ENCODE measurements at places on chromosomes 3 and 15. TPM values are rescaled to one million over a fixed set of nuclear protein-coding genes. Genes with fewer than 3 reads are reported as not detected.

DNA sequence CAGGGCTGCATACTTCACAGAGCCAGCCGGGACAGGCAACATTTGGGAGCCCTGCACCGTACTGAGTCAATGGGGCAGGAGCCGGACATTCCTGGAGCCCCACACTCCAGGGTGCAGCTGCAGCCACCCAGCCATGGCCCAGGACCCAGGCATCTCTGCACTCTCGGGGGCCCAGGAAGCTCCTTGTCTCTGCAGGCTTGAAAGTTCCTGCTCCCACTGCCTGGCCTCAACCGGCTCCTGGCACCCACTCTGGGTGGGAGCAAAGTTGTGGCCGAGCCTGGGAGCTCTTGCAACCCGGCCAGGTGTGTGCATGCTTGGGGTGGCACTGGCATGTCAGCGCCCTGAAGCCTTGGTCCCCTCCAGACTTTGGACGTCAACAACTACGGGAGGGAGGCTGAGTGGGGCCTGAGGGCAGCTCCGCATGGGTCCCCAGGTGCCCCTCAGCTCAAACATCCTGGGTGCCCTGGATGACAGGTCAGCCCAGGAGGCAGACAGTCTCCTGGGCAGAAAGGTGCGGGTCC lies 833.5 kb upstream of the CADM2 start:
- H3K27me3 ChIP-seq, result no peaks in the 10 kb centered on the region
- no peaks in the 10 kb centered on the region for H3K36me3 ChIP-seq
- no peak overlapping the region for H3K4me3 ChIP-seq
- H3K27ac ChIP-seq, result no peak overlapping the region

DNA sequence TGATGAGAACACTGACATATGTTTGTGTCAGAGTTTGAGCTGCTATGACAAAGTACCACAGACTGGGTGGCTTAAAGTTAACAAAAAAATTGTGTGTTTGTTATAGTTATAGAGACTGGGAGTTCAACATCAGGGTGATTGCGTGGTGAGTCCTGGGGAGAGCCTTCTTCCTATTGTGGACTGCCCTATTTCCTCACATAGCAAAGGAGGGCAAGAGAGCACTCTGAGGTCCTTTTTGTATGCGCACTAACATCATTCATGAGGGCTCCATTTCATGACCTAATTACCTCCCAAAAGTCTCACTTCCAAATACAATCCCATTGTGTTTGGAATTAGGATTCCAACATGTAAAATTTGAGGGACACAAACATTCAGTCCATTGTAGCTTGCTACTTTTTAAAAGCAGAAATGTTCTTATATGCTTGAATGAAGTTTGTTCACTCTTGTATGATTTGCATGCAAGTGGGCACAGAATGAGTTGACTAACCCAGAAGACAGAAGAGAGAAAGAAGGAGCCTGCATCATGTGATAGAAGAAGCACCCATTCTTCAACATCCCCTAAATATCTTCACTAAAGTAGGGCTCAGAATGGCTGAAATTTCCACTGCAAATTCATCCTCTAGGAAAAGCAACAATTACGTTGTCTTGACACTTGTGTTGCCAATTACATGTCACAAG lies 18.9 kb upstream of the ALCAM start:
- H3K4me3 ChIP-seq, result no peak overlapping the region
- H3K36me3 ChIP-seq, result no peaks in the 10 kb centered on the region
- DNase-seq, result no peak
- peaks cover 17% of the 10 kb centered on the region for H3K27me3 ChIP-seq
- no peaks in the 10 kb centered on the region for H3K4me1 ChIP-seq

DNA sequence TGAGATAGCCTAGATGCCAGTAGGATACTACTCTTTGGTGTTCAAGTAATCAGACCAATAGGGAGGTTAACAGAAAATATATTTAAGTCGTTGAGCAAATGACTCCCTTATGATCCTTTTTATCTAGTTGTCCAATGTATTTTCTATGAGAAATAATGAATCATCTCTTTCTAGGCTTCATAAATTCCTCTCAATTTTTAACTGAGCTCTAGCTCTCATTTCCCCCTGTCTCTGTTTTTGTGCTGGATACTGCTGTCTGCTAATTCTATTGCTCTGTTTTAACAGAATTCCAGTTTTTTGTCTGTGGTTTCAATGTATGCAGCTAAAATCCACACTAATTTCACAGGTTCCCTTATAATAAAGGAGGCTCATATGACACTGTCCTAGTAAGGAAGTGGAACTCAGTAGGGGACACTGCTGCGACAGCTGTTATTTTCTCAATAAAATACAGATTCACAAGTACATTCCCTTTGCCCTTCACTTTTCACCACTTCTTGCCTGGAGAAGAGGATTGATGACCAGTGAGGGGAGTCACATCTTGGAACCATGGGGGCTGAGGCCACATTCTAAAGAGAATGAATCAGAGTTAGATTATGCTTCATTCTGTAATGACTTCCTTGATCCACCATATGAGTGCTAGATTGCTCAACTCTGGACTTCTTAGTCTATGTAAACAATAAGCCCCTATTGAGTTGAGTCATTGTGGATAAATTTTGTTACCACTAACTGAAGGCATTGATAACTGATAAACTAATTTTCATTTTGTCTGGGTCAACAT lies 558.7 kb upstream of the KCNMB2 start:
- no peak overlapping the region for H3K27ac ChIP-seq
- H3K4me1 ChIP-seq, result no peaks in the 10 kb centered on the region
- no peak for DNase-seq
- H3K27me3 ChIP-seq, result no peaks in the 10 kb centered on the region
- H3K36me3 ChIP-seq, result no peaks in the 10 kb centered on the region

DNA sequence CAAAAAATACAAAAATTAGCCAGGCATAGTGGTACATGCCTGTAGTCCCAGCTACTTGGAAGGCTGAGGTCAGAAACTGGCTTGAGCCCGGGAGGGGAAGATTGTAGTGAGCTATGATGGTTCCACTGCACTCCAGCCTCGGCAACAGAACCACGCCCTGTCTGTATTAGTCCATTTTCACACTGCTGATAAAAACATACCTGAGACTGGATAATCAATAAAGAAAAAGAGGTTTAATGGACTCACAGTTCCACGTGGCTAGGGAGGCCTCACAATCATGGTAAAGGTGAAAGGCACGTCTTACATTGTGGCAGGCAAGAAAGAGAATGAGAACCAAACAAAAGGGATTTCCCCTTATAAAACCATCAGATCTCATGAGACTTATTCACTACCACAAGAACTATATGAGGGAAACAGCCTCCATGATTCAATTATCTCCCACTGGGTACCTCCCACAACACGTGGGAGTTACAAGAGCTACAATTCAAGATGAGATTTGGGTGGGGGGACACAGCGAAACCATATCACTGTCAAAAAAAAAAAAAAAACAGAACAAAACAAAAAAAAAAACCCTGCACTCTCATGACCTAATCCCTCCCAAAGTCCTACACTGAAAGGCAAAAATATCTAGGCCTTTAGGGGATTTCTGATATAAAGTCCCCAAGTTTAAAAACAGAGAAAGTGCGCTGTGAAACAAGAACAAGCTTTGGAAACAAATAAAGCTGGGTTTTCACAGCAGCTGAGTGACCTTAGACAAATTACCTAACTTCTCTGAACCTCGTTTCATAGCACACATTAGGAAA lies 224.7 kb downstream of the IGSF11 start:
- H3K27ac ChIP-seq, result no peak overlapping the region
- peaks cover 10% of the 10 kb centered on the region for H3K4me1 ChIP-seq
- peaks cover 11% of the 10 kb centered on the region for H3K27me3 ChIP-seq
- H3K4me3 ChIP-seq, result no peak overlapping the region
- DNase-seq, result peak; percentile 6
- H3K36me3 ChIP-seq, result no peaks in the 10 kb centered on the region

- H3K4me3 ChIP-seq, result no peak overlapping the region
- no peak for DNase-seq
- H3K4me1 ChIP-seq, result no peaks in the 10 kb centered on the region
- no peaks in the 10 kb centered on the region for H3K27me3 ChIP-seq
- H3K27ac ChIP-seq, result no peak overlapping the region
These were observed 454.2 kb downstream of the FGF12 start for GRCh38 chr3:192273001-192273696.

DNA sequence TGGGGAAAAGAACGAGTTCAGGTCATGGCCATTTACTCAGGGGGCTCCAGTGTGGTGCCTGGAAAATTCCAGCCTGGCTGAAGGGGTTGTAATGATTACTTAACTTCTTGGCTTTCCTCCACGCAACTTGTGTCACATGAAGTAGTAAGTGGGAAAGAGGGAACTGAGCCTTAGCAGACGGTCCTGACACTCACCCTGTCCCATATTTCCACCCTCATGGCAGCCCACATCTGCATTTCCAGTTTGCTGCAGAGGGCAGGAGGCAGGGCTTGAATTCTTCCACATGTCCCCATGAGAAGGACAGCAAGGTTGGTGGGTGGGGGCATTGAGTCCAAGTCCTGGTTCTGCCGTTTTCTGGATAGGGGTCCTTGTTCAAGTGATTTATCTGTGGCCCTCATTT lies 7.8 kb upstream of the CAMP start:
- H3K4me1 ChIP-seq, result no peaks in the 10 kb centered on the region
- no peak for DNase-seq
- no peaks in the 10 kb centered on the region for H3K36me3 ChIP-seq
- H3K4me3 ChIP-seq, result no peak overlapping the region
- H3K27ac ChIP-seq, result no peak overlapping the region
- no peaks in the 10 kb centered on the region for H3K27me3 ChIP-seq

DNA sequence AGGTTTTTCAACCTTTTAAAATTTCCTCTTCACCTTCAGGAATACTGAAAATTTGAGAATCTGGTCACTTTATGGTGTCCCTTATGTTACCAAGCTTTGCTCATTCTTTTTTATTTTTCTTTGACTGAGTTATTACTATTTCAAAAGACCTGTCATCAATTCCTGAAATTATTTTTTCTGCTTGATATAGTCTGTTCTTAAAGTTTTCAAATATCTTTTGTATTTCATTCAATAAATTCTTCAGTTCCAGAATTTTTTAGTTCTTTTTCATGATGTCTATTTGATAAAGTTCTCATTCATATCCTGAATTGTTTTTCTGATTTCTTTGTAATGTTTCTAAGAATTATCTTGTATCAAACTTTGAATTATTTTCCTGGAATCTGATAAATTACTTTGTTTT lies 63.9 kb downstream of the UQCC5 start:
- no peak overlapping the region for H3K27ac ChIP-seq
- H3K4me1 ChIP-seq, result no peaks in the 10 kb centered on the region
- H3K4me3 ChIP-seq, result no peak overlapping the region
- H3K27me3 ChIP-seq, result no peaks in the 10 kb centered on the region
- no peak for DNase-seq

GRCh38 chr3:133448478-133449122 lies 48.7 kb downstream of the BFSP2 start:
- no peaks in the 10 kb centered on the region for H3K27me3 ChIP-seq
- H3K4me1 ChIP-seq, result peaks cover 38% of the 10 kb centered on the region
- H3K4me3 ChIP-seq, result no peak overlapping the region

- no peak for DNase-seq
- no peak overlapping the region for H3K27ac ChIP-seq
- no peaks in the 10 kb centered on the region for H3K36me3 ChIP-seq
- H3K27me3 ChIP-seq, result no peaks in the 10 kb centered on the region
- no peaks in the 10 kb centered on the region for H3K4me1 ChIP-seq
These were observed 9.1 kb downstream of the CD80 start for GRCh38 chr3:119550192-119550910.

GRCh38 chr3:164393171-164393570 lies 685.1 kb downstream of the SI start:
- no peaks in the 10 kb centered on the region for H3K4me1 ChIP-seq
- no peaks in the 10 kb centered on the region for H3K36me3 ChIP-seq
- no peak overlapping the region for H3K4me3 ChIP-seq
- H3K27me3 ChIP-seq, result no peaks in the 10 kb centered on the region
- H3K27ac ChIP-seq, result no peak overlapping the region
- DNase-seq, result no peak

- no peak overlapping the region for H3K4me3 ChIP-seq
- H3K27ac ChIP-seq, result no peak overlapping the region
- no peak for DNase-seq
- H3K36me3 ChIP-seq, result no peaks in the 10 kb centered on the region
- peaks cover 11% of the 10 kb centered on the region for H3K4me1 ChIP-seq
- no peaks in the 10 kb centered on the region for H3K27me3 ChIP-seq
These were observed 19.5 kb upstream of the ZMAT3 start for GRCh38 chr3:179091113-179091512.

The SEMA3G gene
- total RNA-seq, result not detected

- H3K27me3 ChIP-seq, result no peaks in the 10 kb centered on the region
- H3K36me3 ChIP-seq, result peaks cover 24% of the 10 kb centered on the region
- no peak overlapping the region for H3K4me3 ChIP-seq
These were observed 13.2 kb upstream of the NCKIPSD start for GRCh38 chr3:48698891-48699290.

GRCh38 chr3:122283796-122284445 lies 41.1 kb upstream of the CSTA start:
- peaks cover 2% of the 10 kb centered on the region for H3K27me3 ChIP-seq
- H3K27ac ChIP-seq, result no peak overlapping the region
- no peaks in the 10 kb centered on the region for H3K36me3 ChIP-seq

The RBP2 gene
- total RNA-seq, result not detected

DNA sequence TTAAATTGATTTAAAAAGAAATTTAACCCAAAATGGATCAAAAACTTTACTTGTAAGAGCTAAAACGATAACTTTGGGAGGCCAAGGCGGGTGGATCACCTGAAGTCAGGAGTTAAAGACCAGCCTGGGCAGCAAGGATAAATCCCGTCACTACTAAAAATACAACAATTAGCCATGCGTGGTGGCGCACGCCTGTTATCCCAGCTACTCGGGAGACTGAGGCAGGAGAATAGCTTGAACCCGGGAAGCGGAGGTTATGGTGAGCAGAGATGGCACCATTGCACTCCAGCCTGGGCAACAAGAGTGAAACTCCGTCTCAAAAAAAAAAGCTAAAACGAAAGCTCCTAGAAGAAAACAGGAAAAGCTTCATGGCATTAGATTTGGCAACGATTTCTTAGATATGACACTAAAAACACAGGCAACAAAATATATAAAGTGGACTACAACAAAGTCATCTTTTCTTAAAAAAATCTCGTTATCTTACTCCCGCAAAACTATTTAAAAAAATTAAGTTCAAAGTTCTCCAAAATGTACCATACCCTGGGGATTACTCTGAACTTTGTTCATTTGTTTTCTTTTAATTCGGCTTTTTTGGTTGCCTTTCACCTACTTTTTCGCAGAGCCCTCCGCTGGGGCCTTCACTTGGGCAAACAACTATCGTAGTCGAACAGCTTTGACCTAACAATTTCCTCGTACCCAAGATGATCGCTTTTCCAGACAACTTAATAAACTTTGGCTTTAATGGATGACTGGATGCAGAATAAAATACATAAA lies 2.9 kb downstream of the HDDC3 start:
- peaks cover 39% of the 10 kb centered on the region for H3K4me1 ChIP-seq
- peak overlapping the region; percentile 99 for H3K4me3 ChIP-seq
- DNase-seq, result no peak
- peak overlapping the region; percentile 99 for H3K27ac ChIP-seq

- no peak for DNase-seq
- H3K27me3 ChIP-seq, result peaks cover 2% of the 10 kb centered on the region
- H3K36me3 ChIP-seq, result no peaks in the 10 kb centered on the region
- no peak overlapping the region for H3K4me3 ChIP-seq
These were observed 52.5 kb downstream of the CEMIP start for GRCh38 chr15:80831606-80832224.

The GUCA1C gene
- not detected for total RNA-seq

Measured in activated CD4-positive, alpha-beta T cell treated with anti-CD3 and anti-CD28 coated beads for 36 hours (primary cell).